Cardiac septum (tissue), 1 donor: ENCODE measurements at places on chromosomes 6 and 20. TPM values are rescaled to one million over a fixed set of nuclear protein-coding genes. Genes with fewer than 3 reads are reported as not detected.

GRCh38 chr20:47782076-47782475 is 3.2 kb downstream of the SULF2 start:
- DNase-seq = no peak

GRCh38 chr6:71310261-71310660 is 21.6 kb downstream of the OGFRL1 start:
- no peak for DNase-seq

DNA sequence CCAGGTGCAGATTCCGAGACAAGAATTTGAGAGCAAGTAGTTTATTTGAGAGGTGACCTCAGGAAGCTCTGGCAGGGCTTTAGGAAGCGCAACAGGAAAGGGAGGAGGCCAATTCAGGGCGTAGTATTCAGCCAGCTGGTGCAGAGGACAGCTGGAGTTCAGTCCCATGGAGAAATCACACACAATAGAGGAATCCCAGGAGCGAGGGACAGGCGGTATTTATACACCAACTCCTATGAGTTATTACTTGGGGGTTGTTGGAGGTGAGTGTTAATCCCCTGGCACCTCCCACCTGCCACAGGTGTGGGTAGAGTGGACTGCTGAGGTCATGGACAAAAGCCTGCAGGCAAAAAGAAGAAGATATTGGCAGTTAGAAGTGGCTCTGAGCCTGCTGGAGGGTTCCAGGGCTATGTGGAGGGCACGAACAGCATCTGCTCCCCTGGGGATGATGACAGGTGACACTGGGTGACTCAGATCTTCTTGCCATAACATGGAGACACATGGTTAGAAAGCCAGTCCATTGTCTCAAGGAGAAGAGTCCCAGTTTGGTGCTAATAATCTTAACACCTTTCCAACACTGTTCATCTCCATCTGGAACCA is 13.9 kb upstream of the SULF2 start:
- no peak for DNase-seq

GRCh38 chr6:14693301-14694192 is 552.3 kb upstream of the JARID2 start:
- DNase-seq = no peak

Gene ARG1
- 0.89 TPM for total RNA-seq

Gene PHF1
- 74.8 TPM for total RNA-seq

Gene THBD
- 27.0 TPM for total RNA-seq
